Neural crest cell (in vitro differentiated cells): ENCODE measurements at places on chromosomes 2 and 18. TPM values are rescaled to one million over a fixed set of nuclear protein-coding genes. Genes with fewer than 3 reads are reported as not detected.

The TDRD15 gene
- total RNA-seq = not detected in 2 replicates

The OR6B2 gene
- total RNA-seq = not detected in 2 replicates

DNA sequence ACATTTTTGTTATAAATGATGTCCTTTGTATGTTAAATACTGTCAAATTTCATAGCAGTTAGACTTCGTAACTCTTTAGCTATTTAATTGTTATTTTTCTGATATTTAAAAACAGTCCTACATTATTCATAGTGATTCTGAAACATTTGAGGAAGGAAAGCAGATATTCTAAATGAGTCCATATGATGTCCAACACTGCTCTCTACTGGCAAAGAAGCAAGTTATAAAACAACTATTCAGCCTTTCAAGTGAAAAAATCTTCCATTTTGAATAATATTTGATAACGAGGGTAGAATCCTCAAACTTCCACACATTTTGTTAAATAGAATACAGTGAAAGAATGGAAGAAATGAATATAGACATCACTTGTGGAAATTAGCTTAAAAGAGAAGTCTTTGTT, 220.8 kb downstream of the GULP1 start:
- H3K4me1 ChIP-seq = no peaks in the 10 kb centered on the region
- no peak overlapping the region for H3K27ac ChIP-seq
- DNase-seq = no peak
- H3K4me3 ChIP-seq = no peak overlapping the region

- no peaks in the 10 kb centered on the region for H3K4me1 ChIP-seq
- H3K27me3 ChIP-seq = no peaks in the 10 kb centered on the region
- H3K36me3 ChIP-seq = no peaks in the 10 kb centered on the region
- DNase-seq = no peak
Measured at GRCh38 chr2:167005096-167005495, 116.8 kb downstream of the XIRP2 start.

DNA sequence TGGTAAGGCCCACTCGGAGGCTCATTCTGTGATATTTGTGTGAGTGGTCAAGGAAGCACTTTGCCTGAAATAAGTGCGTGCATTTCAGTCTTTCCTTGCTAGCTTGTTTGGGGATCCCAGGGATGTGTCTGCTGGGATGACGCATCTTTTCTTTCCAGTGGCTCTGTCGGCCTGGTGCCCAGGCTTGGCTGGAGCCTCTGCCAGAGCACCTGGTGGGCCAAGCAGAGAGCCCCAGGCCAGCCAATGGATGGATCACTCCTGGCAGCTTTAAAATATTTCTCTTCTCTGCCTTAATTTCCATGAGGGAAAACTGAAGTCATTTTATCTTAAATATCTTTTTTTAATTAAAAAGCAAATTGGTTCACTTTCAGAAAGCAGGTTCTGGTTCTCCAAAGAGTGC, 501.8 kb upstream of the HS6ST1 start:
- DNase-seq = no peak
- H3K27ac ChIP-seq = no peak overlapping the region
- no peaks in the 10 kb centered on the region for H3K36me3 ChIP-seq
- peaks cover 28% of the 10 kb centered on the region for H3K4me1 ChIP-seq

The ADRA2B gene
- total RNA-seq = 0.79 and 0.82 TPM in 2 replicates

DNA sequence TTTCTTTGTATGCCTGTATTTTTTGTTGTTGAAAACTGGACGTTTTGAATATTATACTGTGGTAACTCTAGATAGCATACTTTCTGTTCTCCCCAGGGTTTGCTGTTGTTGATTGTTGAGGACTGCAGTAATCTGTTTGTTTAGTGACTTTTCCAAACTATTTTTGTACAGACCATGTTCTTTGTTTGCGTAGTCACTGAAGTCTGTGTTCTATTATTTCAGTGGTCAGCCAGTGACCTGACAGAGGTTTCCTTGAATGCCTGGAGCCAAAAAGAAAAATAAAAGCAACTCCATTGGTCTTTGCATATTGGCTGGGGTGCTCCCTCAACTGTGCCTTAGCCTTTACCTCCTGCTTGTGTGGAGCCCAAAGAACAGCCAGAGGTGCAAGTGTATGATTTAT, 42.7 kb upstream of the PHLPP1 start:
- no peaks in the 10 kb centered on the region for H3K36me3 ChIP-seq
- no peak overlapping the region for H3K27ac ChIP-seq
- no peak overlapping the region for H3K4me3 ChIP-seq
- no peak for DNase-seq

GRCh38 chr18:23280844-23281243, 145.6 kb downstream of the CABLES1 start:
- no peaks in the 10 kb centered on the region for H3K27me3 ChIP-seq
- H3K27ac ChIP-seq = no peak overlapping the region
- DNase-seq = no peak
- peaks cover 9% of the 10 kb centered on the region for H3K36me3 ChIP-seq
- peaks cover 7% of the 10 kb centered on the region for H3K4me1 ChIP-seq
- no peak overlapping the region for H3K4me3 ChIP-seq
